ENCODE measurements at places on chromosomes 2 and 18.
A peak's percentile ranks its signal among the peaks of the same experiment; 100 is the strongest.

DNA sequence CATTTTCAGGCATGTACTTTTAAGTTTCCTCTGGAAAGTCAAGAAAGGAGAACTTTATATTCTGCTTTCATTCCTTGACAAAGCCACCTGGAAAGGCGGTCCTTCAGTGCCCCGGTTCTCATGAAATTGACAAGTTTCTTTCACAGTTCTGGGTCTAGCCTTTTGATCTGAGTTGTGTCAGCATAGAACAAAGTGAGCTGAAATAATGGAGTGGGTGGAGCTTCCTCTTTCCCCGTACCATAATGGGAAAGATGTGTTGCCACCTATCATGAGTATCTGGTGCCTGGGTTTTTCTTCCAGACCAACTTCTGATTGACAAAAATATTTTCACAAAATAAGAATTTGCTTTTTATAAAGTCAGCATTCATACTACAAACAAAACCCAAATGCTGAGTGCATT is 49.3 kb downstream of the PTRHD1 start:
- peak; percentile 25 for DNase-seq

- DNase-seq, result no peak
Measured at GRCh38 chr18:63145166-63145850, 174.3 kb downstream of the BCL2 start.

DNA sequence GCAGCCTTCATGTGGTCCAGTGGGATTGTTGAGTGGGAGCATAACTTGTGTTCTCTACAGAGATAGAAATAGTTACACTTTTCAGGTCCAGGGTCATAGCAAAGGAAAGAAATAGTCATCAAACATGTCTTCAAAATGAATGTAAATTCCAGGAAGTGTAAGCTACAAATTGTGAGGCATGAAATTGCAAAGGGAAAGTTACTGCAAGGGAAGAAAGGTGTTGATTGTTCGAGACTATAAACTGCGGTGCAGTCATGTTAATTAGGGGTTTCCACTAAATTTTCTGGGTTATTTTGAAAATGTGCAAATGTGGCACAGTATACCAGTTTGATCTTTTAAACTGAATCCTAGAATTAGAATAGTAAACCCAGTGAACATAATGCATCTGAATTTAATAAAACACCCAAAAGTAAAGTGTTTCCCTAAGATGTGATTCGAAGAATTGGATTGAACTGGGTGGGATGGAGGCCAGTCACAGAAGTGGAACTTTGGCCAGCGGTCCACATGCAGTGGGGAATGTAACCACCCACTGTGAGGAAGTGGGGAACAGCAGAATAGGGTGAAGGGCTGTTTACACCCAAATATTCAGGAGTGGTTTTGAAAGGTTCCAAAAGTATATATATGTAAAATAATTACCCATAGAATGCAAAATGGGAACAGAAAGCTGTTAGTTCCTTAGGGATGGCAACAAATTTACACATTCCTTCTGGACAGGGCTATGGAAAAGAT is 126.5 kb upstream of the CCDC68 start:
- no peak for DNase-seq

DNA sequence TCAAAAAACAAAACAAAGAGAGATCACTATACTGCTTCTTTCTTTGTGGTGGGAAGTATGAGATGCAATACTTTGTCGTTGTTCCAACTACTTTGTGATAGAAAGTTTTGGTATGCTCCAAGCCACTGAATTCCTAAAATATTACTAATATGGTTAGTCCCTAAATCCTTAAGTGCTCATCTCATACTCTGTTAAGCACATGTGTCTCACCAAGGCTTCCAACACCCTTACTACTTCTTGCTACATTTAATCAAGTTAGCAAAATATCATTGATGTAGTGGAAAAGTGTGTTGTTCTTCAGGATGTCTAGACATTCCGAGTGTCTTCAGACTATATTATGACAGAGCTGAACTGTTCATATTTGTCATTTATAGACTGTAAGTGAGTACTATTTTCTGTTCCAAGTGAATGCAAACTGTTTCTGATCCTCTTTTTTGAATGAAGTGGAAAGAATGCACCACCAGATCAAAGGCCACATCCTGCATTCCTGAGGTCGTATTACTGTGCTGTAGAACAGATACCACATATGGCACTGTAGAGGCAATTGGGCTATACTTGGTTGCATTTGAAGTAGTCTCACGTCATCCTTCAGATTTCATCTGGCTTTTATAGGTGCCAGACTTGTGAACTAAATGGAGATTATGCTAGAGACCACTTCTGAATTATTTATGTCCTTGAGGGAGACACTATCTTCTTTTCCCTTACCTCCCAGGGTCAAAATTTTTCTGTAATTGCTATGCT is 298.4 kb upstream of the ZNF521 start:
- DNase-seq, result no peak

DNA sequence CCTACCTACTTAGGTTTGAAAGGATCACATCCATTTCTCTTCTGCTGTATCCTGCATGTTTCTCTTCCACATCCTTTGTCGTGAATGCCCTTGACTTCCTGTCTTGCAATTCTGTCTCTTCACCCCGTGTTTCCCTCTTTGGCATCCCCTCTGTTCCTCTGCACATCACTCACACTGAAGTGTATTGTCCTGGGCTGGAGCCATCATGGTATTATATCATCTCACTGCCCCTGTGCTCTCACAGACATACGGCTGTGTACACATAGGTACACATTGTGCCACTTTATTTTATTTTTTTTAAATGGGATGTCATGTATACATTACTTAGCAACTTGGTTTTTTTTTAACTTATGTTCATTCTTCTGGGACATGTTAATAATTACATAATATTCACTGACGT is 291.6 kb downstream of the ALPK2 start:
- no peak for DNase-seq

- no peak for DNase-seq
Measured at GRCh38 chr2:12708508-12709206, 8.1 kb upstream of the TRIB2 start.

- DNase-seq, result no peak
Measured at GRCh38 chr2:48287976-48288375, 242.0 kb upstream of the STON1 start.

GRCh38 chr2:201559067-201559710 is 84.1 kb downstream of the TMEM237 start:
- no peak for DNase-seq

- DNase-seq, result no peak
Measured at GRCh38 chr2:157620956-157621355, 7.7 kb downstream of the ACVR1C start.

DNA sequence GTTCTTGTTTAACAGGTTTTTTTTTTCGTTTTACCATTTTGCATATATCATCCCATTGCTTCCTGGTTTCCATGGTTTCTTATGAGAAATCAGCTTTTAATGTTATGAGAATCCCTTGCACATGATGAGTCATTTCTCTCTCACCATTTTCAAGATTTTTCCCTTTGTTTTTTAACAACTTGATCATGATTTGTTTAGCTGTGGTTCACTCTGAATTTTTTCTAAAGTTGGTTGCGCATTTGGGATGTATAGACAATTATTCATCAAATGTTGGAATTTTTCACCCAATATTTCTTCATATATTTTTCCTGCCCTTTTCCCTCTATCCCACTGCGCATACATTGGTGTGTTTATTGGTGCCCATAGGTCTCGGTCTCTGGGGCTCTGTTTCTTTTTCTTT is 42.4 kb upstream of the BIN1 start:
- no peak for DNase-seq

DNA sequence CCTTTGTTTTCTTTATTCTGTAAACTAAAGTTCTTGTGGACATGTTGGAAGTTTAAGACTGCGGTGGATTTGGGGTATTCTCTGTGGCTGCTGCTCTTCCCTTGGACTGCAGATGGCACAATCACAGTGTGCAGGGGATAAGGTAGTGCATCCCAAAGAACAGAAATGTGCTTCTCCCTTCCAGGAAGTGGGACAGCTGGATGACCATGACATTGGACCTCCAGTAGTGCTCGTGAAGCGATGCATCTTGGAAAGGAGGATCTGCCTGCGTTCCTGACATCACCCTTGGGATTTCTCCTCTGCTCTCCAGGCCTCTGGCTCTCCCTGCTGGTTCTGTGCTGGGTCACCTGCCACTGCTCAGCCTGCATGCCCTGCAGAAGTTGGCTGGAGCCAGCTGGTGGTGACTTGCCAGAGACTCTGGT is 109.9 kb downstream of the SLC4A3 start:
- no peak for DNase-seq

DNA sequence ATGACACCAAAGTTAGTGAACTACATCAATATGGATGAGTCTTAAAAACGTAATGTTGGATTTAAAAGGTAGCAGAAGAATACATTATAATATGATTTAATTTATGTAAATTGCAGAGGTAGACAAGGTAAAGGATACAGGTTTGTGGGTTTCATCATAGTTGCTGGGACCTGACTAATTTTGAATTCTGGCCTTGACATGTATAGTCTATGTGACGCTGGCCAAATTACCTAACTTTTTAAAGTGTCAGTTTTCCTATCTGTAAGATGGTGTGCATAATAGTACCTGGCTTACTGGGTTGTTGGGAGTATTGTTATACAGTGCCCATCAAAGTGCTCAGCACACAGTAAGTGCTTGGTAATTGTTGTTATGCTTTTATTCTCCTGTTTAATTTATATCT is 34.5 kb downstream of the GALNT1 start:
- no peak for DNase-seq

DNA sequence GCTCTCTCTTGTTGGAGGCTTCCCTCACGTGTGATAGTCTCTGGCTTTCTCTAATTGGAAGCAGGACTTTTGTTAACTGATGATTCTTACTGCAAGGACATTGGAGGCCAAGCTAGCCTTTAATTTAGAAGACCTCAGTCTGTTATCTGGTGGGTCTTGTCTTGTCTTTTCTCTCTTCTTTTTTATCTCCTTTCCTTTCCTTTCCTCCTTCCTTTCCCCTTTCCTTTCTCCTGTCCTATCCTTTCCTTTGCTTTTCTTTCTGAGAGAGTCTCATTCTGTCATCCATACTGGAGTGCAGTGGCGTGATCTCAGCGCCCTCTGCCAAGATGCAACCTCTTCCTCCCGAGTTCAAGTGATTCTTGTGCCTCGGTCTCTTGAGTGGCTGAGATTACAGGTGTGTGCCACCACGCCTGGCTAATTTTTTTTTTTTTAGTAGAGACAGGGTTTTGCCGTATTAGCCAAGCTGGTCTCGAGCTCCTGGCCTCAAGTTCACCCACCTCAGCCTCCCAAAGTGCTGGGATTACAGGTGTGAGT is 18.1 kb downstream of the CCNYL1 start:
- DNase-seq, result no peak
